Non-pigmented ciliary epithelial cell (primary cell): ENCODE measurements at places on chromosomes 5 and 9.
A peak's percentile ranks its signal among the peaks of the same experiment; 100 is the strongest.

- DNase-seq, result no peak
Observed at GRCh38 chr9:133224762-133225161, 15.7 kb upstream of the OBP2B start.

DNA sequence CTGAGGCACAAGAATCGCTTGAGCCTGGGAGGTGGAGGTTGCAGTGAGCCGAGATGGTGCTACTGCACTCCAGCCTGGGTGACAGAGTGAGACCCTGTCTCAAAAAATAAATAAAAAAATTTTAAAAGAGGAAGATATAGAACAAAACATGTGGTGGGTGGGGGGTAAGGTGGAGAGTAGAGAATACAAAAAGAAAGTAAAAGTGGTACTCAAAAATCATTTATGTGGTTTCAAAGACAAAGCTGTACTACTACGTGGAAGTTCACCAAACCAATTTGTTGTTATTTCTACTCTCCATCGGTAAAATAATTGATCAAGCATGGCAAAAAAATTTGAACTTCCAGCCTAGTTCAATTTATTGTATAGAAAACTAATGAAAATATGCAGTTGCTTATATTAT is 8.0 kb upstream of the OR13C3 start:
- no peak for DNase-seq

- no peak for DNase-seq
Observed at GRCh38 chr5:149053072-149053695, 9.7 kb downstream of the SH3TC2 start.

DNA sequence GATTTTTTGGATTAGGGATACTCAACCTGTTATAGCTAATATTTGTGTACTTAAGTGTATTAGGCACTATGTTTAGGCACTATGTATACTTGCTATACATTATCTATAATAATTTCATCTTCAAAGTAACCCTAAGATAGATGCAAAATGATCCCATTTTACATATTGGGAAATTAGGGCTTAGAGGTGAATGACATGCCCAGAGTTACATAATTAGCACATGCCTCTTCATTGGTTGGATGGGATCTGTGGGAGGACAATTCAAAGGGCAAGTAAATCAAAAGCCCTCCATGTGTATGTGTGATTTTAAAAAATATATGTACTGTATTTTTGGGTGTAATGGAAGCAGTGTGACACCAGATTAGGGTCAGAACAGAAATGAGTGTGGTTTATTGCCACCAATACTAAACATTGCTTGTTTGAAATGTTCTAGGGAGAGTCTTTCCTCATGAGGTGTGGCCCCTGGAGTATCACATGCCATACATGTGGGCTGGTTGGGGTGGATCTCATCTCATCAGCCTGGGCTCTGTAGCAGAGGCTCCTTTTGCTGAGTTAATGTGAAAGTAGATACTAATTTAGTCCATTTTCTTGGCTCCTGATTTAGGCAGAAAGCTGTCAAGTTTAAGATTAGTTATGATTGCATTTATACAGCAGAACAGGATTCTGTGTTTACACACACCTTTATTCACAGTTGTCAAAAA is 5.5 kb downstream of the C9orf85 start:
- no peak for DNase-seq

DNA sequence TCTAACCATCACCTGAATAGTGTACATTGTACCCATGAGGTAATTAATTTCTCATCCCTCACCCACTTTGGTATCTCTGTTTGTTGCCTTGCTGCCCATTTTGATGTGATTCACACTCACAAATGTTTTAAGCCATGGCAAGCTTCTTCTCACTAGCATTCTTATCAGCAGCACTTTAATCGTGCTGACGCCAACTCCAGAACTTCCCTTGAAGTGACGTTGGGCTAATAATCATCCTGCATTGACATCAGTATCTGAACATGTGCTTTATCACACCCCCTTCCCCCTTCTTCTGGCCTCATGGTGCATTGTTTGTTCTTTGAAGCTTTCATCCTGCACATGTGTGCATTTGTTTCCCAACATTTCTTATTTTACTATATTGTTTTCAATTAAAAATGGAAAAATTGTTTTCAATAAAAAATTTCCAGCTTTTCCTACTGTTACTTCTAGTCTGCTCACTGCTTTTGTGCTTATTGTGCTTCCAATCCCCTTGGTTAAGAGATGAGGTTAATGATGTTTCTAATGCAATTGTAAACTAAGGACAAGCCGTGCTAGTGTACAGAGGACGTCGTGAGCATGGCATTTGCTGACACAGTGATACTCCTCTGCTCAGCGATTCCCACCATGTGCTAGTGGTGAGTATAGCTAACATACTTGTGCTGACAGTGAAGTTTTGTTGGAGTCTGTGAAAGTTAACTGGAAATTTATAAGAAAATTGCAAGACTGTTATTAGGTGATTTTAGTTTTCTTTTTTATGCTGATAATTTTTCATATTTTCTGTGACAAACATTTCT is 238.5 kb downstream of the KDM4C start:
- no peak for DNase-seq

DNA sequence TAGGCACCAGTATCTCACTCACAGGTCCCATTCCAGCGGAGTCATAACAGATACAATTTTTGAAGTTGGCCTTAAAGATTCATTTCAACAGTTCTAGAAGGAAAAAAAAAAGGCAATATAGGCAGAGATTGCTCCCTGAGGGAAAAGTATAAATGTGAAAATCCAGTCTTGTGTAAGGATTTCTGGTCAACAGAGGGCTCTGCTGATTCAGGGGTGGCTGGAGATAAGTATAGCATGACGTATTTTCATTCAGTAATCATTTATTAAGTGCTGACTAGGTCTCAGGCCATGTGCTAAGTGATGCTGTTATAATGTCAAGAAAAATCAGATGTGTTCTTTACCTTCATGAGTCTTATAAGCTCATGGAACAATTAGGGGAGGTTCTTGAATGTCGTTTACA is 377.3 kb upstream of the MEF2C start:
- DNase-seq, result no peak

- DNase-seq, result no peak
Observed at GRCh38 chr9:113875459-113876150, 504 bp upstream of the ZNF618 start.

- DNase-seq, result peak; percentile 30
Observed at GRCh38 chr5:83877911-83878706, 157.5 kb upstream of the HAPLN1 start.

DNA sequence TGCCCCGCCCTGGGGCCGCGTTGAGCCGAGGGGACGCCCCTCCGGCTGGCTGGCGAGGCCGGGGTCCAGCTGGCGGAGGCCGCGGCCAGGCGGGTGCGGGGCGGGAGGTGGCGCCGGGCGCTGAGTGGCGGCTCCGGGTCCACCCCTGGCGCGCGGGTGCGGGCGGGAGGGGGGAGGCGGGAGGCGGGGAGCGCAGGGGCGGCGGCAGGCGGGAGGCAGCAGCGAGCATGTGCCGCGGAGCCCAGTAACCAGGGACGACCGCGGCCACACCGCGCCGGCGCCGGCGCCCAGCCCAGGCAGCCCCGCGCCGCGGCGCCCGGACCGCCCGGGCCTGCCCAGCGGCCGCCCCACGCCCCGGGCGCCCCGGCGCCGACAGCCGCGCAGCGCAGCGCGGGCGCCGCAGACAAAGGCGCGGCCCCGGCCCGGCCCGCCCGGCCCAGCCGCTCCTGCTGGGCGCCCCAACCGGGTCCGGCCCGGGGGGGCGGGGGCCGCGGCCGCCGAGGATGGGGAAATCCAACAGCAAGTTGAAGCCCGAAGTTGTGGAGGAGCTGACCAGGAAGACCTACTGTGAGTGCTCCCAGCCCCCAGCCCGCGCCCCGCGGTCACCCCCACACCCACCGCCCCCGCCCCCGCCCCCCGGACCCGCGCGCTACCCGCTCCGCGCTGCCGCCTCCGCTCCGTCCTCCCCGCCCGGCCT is at the start of gene NCS1:
Gene NCS1, plus strand, starts transcription at position 244 of the 697 bp plus-strand sequence. Its CDS starts 260 bp downstream, at position 504.
- no peak for DNase-seq

DNA sequence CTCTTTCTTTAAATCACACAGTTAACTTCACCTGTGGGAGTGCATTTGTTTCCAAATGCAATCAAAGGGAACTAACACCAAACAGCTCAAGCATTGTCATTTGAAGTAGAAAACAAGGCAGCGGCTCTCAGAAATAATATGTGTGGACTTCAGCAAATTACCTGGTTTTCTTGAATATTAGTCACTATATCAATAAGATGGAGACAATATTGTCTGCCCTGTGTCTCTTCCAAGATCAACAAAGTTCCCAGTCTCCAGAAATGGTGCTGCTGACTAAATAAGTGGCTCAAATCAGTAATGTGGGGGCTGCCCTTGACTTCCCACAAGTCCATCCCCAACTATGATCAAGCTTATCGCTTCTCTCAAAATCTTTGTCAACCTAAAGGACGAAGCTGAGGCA is 53.1 kb upstream of the CEMIP2 start:
- no peak for DNase-seq

DNA sequence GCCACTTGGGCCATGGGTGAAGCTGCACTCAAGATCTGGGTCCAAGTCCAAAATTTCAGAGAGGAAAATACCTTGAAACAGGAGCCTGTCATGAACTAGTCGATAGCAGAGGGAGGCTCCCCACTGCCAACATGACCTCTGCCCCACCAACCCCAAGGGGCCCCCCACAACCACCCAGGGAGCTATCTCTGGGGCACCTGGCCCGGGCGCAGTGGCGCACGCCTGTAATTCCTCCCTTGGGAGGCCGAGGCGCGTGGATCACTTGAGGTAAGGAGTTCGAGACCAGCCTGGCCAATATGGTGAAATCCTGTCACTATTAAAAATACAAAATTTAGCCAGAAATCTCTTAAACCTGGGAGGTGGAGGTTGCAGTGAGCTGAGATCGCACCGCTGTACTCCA is 20.1 kb upstream of the HMCN2 start:
- DNase-seq, result no peak

- no peak for DNase-seq
Observed at GRCh38 chr5:141369994-141370848, at the start of gene PCDHGB3. PCDHGB3 (plus strand) TSS chr5:141370242; CDS start chr5:141370395, 153 bp downstream.

DNA sequence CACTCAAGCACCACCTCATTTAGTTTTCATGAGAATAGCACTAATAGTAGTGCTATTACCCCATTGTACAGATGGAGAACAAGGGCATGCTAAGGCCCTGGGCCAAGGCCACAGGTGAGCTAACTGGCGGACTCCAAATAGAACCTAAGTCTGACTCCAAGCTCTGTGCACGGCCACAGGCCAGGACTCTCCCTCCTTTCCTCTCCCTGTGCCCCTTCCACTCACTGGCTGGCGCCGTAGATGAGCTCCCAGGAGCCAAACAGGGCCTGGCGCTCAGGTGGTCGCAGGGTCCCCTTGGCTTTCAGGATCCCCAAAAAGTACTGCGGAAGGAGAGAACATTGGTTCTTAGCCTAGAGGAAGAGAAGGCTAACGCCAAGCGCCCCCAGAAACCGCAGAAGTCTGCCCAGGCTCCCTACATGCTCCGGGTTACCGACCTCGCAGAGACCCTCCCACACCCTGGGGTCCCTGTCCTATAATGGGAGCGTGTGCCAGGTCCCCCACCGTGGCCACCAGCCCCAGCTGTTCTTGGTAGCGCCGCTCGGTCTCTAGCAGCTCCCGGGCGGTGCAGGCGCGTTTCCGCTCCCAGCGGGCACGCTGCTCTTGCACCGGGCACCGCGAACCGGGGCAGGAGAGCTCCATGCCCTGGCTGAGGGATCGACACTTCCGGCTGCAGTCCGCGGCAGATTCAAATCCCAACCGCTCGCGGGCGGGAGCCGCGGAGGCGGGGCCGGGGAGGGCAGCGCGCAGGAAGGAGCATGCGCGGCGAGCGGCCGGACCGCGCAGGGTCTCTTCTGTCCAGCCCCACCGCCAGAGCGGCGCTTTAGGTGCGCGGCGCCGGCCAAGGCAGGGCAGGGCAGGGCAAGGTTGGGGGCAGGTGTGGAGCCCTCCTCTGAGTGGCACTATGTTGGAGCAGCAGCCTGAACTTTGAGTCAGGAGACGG is at the start of gene ARHGEF39:
Gene ARHGEF39, minus strand, starts transcription at position 665 of the 940 bp plus-strand sequence. Its CDS starts 26 bp downstream, at position 639.
- no peak for DNase-seq

- no peak for DNase-seq
Observed at GRCh38 chr5:172565455-172565854, 75.6 kb upstream of the NEURL1B start.

DNA sequence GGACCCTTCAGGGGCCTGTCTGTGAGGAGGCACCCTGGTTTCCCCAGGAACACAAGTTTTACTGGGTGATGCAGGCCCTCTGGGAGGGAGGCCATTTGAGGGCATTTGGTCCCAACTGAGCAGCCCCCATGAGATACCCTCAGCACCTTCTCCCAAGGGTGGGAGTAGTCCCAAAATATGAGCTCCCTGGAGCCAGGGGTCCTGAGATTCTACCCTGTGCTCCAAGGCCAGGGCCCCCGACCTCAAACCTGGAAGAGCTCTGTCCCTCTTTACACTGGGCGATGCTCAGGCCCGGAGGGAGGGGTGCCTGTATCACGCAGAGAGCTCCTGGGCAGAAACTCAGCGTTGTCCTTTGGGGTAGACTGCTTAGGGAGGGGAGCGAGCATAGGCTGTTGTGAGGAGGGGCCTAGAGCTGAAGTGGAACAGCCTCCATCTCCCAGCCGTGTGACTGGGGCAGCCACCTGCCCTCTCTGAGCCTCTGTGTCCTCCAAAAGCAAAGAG is 64.0 kb upstream of the SYNPO start:
- DNase-seq, result no peak

- no peak for DNase-seq
Observed at GRCh38 chr5:113293068-113293974, 141.5 kb downstream of the TSSK1B start.

GRCh38 chr5:143976055-143976454 is 164.1 kb downstream of the HMHB1 start:
- DNase-seq, result no peak

- no peak for DNase-seq
Observed at GRCh38 chr5:96014395-96014794, 52.7 kb upstream of the ELL2 start.

DNA sequence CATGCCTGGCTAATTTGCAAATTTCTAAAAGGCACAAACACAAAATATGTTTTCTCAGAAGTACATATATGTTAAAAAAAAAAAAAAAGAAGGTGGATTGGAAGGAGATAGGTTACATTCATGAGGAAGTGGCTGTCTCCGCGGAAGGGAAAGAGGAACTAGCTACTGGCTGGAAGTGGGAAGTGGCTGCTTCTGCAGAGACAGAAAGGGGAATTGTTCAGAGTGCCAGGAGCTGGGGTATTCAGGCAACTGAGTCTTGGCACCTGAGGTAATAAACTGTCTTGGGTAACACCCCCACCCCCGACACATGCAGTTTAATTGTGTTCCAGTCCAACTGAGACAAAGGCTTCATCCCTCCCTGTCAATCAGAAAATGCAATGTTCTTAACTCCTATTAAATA is 45.6 kb downstream of the S1PR3 start:
- DNase-seq, result no peak
